Stimulated activated CD8-positive, alpha-beta memory T cell treated with anti-CD3 and anti-CD28 coated beads, Interleukin-4, amount 100 ng/mL, for 4 hours (primary cell): ENCODE measurements at places on chromosomes 1 and 21.

DNA sequence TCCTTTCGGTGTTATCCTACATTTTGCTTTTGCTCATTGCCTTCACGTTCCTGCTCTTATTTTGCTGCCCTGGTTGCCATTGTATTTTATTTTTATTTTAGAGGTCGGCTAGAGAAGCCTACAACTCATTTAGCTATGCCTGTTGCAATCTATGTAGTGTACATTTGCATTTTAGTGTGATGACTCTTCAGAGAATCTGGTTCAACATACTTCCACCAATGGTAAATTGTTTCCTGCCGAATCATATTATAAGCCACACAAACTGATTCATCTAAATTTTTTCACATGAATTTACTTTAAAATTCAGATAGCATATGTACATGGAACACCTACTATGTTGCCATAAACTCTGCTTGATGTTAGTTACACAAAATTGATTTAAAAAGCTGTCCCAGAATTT is 1596.9 kb downstream of the PLA2G4A start:
- DNase-seq: no peak

DNA sequence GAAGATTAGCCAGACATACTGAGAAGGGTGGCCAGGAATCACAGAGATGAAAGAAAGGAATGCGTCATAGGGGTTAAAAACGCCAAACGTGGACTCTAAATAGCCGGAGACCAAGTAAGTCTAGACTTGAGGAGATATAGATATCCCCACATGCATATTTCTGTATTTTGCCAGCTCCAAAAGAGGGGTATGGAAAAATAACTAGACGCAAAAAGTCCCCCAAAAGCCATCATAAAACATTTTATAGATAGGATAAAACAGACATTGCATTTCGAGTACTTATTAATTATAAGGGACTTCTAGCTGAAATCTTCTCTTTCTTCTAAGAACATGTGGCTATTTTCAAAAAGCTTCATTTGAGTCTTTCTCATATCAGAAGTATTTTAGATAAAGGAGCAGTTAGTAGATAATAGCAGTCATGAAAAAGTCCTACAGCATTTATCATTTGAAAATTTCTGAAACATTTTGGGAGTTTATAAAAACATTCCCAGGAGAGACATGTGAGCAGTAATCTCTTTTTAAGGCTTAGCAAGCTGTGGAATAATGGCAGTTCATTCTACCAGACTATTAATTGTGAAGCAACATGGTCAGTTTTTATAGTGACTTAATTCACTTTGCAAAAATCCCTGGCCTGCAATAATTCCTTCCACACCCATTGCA is 6.1 kb downstream of the KIF26B start:
- no peak for DNase-seq

DNA sequence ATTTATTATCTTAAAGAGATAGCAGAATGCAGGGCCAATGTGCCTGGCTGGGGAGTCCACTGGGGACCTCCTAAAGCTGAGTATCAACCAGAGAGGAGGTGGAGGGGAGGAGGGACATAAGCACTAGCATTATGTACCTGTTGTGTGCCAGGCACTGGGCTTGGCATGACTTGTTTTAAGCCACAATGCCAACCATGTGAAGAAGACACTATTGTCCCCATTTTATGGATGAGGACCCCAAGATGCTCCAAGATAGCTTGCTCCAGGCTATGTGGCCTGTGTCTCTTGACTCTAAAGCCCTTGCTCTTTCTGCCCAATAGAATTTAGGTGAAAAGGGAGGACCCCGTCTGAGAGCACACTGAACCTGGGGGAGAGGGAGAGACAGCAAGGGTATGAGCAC is 111.3 kb downstream of the GLIS1 start:
- no peak for DNase-seq

DNA sequence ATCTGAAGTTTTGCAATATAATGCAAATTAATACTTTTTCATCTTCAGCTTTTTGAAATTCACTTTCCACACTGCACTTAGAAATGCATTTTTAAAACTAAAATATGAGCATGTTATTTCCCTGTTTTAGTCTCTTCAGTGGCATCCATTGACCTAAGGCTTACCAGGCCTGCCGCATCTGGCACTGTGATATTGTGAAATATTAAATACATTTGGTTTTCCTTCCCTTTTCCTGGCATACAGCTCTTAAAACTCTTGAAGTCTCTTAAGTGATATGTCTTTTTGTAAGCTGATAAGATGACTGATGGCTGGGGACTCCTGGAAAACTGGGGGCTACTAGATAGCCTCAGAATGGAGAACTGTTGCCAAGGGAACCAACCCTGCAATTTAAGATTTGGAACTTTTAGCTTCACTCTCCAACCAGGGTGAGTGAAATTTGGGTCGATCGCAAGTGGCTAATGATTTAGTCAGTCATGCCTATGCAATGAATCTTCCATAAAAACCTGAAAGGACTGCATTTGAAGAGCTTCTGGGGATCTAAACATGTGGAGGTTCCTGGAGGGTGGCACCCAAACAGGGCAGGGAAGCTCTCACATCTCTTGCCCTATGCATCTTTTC is 75.5 kb upstream of the PDC start:
- no peak for DNase-seq

DNA sequence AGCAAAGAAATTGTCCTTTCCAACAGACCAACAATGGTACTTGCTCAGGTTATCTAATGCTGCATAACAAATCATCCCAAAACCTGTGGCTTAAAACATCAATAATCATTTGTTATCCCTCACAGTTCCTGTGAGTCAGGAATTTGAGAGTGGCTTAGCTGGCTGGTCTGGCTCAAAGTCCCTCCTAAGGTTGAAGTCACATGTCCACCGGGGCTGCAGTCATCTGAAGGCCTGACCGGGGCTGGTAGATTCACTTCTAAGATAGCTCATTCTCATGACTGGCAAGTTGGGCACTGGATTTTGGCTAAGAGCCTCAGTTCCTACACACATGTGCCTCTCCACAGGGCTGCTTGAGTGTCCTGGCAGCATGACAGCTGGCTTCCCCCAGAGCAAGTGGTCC is 16.9 kb downstream of the ERI3 start:
- DNase-seq: no peak

DNA sequence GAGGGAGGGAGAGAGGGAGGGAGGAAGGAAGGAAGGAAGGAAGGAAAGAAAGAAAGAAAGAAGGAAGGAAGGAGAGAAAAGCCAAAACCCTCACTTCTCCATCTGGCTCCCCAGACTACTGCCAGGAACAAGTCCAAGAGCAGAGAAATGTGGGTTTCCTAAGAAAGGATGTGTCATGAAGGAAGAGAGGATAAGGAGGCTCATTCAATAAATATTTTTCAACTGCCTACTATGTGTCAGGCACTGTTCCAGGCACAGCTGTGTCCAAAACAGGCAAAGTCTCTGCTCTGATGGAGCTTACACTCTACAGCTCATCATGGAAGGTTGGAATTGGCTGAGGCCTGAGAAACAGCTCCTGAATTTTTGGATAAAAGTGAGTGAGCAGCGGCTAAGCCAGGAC is 42.6 kb upstream of the ATP2B4 start:
- no peak for DNase-seq

- DNase-seq: no peak
Observed at GRCh38 chr1:39081271-39082009, 55.3 kb downstream of the NDUFS5 start.

DNA sequence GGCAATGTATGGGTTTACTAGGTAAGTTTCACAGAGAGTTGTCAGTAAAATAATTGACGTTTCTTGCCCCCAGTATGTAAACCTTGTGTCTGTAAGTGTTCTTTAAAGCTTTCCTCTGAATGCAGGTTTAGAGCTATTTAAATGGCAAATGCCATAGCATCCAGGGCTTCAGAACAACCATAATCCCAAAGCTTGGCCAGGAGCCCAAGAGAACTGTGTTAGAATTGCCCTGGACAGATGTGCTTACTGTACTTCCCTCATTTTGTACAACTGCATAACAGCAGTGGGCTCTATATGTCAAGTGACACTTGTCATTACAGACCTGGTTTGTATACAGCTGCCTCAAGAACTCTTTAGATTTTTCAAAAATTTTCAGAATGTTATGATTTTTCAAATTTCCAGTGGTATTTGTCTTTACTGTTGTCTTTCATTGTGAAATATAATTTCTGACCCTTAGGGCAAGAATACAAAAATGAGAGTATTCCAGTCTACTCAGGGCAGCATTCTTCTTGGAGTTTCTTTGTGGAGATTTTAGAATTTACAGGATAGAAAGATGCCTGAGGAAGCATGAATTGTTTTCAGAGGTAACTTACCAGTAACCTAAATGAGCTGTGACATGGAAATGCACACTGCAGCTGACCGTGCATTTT is 136.9 kb upstream of the L1TD1 start:
- DNase-seq: no peak

DNA sequence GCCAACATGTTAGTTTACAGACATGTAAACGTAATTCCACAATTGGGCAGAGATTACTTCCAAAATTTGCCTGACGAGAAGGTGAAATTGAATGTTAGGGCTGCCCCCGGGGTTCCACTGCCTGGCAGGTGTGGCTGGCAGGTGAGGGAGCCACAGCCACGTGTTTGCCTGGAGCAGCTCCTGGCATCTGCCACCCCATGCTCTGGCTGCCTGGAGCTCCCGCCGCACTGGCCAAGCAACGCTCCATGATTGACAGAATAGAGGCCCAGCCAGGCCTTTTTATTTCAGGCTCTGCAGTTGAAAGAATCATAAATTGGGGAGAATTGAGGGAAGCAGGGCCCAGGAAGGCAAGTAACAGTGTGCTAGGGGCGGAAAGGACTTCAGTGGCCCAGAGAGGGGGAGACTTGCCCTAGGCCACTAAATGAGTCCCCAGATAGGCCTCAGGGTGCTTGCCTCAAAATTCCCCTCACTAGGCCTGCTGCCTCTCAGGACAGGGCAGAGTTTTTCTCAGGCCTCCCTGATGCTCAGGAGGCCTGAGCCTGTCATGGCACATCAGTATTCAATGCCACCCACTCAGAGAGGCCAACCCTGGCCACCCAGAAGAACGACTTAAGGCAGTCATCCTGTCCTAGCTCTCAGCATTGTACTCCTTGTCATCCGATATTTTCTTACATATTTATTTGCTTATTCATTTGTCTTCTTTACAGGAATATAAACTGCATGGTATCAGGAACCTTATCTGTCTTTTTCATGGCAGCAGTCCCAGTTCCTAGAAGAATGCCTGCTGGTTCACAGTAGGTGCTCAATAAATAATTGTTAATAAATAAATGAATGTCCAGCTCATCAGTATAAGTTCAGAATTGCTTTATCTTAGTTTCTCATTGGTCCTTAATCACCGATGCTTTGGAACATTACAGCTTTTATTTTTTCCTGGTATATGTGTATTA is 16.6 kb upstream of the S1PR1 start:
- DNase-seq: no peak

DNA sequence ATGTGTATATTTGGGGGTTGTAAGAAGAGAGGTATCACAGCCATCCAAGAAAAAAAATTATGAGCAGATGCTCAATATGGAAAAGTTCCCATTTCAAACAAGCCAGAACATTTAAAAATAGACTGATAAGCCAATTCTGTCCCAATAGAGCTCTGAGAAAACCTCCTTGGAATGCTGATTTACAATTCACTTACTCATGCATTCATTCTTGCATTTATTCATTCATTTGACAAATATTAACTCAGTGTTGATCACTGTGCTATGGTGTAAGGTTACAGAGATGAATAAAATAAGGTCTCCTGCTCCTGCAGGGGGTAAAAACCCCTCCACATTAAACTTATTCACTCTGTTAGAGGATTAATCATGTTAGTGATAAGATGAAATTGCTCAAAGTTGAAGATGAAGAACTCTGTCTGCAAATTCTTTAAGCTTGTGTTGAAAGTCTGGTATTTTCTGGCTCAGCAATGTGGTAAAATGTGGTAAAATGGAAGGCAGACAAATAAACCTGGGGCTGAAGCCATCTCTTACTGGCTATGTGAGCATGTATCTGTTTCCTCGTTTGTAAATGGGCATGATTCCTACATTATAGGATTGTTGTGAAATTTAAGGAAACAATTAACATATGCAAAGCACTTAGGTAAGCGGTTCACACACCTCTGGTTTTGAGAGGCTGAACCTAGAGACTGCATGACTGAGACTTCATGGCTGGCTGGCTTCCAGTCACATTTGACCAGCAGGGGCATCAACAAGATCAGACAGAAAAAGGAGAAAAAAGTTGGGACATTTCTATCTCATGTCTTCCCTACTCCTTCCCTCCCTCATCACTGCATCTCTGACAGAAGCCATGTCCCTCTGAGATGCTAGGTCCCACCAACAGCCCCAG is 45.0 kb upstream of the DAB1 start:
- DNase-seq: no peak

- DNase-seq: no peak
Observed at GRCh38 chr1:157523774-157524493, 28.4 kb downstream of the FCRL5 start.
